Fibroblast of skin of abdomen (primary cell): ENCODE measurements at places on chromosomes 5 and 9.

DNA sequence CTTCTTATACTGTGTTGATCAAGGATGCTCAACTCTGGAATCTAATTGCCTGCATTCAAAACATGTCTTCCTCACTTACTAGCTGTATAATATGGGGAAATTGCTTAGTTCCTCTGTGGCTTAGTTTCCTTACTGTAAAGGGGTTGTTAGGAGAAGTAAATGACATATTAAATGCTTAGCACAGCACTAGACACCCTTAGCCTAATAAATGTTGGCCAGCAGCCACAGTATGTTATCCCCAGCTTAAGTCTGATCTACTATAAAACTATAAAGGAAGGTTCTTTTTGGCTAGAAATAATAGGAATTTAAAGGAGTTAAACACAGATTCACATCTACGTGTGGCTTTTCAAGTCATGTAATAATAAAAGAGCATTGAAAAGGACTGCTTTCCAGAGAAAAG, 232.4 kb downstream of the PCSK1 start:
- DNase-seq, result no peak

DNA sequence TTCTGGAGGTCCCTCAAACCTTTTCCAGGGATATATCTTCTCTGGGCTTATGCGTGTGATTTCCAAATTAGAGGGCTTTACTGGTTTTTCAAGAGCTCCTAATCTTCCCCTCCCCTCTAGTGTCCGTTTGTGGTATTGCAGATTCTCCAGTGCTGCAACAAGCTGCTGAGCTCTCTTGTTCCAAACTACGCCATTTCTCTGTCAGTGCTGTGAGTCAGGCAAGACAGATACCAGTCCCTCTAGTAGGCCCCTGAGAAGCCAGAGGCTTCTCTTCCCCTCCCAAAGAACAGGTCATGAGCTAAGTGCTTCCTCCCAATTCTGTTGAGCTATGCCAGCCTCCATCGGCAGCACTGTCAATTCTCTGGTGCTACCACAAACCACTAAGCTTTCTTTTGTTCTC, 149.5 kb downstream of the FANCC start:
- peak; percentile 88 for DNase-seq

DNA sequence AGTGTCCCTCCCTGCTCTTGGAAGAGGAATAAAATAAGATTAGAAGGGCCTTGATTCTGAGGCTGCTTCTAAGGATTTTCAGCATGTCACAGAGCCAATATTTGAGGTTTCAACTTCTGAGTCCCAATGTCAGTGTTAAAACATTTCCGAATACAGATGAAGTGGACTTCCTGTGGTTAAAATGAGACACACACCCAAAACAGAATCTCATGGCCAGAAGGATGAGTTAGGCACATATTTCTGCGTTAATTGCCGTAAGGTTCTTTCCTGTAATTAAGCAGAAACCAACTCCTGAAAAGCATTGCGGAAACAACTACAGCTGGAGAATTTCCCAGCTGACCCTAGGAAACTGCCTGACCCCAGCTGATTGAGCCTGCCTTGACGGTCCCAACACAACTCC, 10.4 kb upstream of the ZNF354B start:
- no peak for DNase-seq

GRCh38 chr9:131707050-131707449, 32.8 kb downstream of the RAPGEF1 start:
- no peak for DNase-seq

DNA sequence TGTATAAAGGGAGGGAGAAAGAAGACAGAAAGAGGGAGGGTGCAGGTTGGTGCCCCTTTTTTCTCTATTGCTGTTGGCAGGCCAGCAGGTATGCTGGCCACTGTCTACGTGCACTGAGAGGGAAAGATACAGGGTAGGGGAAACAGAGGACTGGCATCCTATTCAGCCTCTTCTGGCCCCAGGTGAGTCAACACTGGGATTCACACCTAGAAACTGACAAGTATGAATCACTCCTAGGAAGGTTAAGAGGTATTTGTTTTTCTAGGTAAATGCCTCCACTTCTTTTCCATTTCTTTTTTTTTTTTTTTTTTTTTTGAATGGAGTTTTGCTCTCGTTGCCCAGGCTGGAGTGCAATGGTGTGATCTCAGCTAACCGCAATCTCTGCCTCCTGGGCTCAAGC, 2.8 kb upstream of the UBAP1 start:
- no peak for DNase-seq

GRCh38 chr5:31581498-31582099, 49.5 kb downstream of the C5orf22 start:
- DNase-seq, result peak; percentile 50

- no peak for DNase-seq
These were observed 235.9 kb downstream of the DMRTA1 start for GRCh38 chr9:22682536-22682935.

- peak; percentile 40 for DNase-seq
These were observed 2.0 kb upstream of the GCNT4 start for GRCh38 chr5:75054134-75054930.

- no peak for DNase-seq
These were observed 611.0 kb upstream of the KLF4 start for GRCh38 chr9:108100571-108100970.

DNA sequence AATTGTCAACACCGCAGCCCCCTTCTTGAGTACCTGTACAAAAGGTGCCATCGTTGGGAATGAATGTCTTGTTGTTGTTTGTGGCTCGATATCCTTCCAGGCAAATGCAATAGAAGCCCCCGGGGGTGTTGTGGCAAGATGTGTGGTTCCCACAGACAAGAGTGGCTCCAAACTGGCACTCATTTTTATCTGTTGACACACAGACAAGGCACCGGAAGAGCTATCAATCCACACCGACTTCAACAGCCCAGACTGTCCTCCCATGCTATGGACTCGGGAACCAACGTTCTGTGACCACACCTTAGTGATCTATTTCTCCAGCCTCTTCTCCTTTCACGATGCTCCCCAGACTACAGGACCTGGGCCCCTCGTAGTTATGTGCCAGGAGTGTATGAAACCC, 25.9 kb downstream of the SUSD1 start:
- DNase-seq, result no peak

GRCh38 chr5:55143624-55144023, 16.3 kb upstream of the GPX8 start:
- no peak for DNase-seq

DNA sequence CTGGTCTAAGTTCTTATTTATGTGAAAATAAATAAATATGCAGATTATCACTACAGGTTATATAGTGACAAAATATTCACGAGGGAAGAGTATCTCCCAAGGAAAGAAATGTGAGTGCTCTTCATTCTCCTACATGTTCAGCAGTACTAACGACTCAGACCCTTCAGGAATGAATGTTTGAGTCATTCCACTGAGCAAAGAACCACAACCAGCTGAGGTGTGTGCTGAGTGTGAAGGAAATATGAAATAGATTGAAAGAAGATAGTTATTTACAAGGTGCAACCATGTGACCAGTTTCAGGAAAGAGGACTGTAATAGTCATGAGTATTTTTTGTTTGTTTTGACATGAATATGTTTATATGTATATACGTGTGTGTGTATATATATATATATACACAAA, 228.7 kb downstream of the TUSC1 start:
- no peak for DNase-seq

- peak; percentile 1 for DNase-seq
These were observed 431.4 kb upstream of the CCNG1 start for GRCh38 chr5:163005949-163006348.

DNA sequence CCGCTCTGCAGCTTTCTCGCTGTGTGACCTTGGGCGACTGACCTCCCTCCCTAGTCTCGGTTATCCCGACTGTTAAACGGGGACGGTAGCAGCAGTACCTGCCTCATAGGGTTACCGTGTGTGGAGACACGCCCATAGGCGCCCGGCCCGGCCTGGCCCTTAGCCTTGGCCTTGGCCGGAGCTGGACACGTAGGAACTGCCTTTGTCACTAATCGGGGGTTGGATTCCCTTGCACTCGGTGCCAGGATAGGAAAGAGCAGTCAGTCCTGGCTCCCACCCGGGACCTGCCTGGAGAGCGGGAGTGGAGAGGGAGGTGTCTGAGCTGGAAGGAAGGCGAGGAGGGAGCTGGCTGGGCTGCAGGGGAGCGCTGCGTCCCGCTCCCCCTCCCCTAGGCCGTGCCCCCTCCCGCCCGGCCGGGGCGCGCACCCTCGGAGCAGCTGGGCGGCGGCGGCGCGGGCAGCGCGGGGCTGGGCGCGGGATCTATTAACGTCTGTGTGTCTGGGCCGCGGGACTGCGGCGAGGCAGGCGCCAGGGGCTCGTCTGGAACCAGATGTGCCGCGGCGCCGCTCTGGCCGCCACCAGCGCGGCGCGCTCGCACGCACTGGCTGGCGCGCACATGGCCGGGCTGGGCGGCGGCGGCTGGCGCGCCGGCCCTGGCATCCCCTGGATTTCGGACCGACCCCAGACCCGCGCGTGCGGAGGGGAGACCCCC, 31.7 kb downstream of the PRRX2 start:
- DNase-seq, result peak; percentile 81

DNA sequence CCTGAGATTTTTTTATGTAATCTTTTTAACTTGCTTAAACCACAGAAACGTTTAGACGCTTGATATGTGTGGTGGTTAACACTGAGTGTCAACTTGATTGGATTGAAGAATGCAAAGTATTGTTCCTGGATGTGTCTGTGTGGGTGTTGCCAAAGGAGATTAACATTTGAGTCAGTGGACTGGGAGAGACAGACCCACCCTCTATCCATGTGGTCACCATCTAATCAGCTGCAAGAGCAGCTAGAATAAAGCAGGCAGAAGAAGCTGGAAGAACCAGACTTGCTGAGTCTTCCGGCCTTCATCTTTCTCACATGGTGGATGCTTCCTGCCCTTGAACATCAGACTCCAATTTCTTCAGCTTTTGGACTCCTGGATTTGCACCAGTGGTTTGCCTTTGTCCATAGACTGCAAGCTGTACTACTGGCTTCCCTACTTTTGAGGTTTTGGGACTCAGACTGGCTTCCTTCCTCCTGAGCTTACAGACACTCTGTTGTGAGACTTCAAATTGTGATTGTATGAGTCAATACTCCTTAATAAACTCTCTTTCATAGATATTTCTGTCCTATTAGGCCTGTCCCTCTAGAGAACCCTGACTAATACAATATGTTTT, 816.0 kb upstream of the CDH9 start:
- peak; percentile 18 for DNase-seq

- no peak for DNase-seq
These were observed 1.1 kb upstream of the IL13 start for GRCh38 chr5:132656774-132657355.

DNA sequence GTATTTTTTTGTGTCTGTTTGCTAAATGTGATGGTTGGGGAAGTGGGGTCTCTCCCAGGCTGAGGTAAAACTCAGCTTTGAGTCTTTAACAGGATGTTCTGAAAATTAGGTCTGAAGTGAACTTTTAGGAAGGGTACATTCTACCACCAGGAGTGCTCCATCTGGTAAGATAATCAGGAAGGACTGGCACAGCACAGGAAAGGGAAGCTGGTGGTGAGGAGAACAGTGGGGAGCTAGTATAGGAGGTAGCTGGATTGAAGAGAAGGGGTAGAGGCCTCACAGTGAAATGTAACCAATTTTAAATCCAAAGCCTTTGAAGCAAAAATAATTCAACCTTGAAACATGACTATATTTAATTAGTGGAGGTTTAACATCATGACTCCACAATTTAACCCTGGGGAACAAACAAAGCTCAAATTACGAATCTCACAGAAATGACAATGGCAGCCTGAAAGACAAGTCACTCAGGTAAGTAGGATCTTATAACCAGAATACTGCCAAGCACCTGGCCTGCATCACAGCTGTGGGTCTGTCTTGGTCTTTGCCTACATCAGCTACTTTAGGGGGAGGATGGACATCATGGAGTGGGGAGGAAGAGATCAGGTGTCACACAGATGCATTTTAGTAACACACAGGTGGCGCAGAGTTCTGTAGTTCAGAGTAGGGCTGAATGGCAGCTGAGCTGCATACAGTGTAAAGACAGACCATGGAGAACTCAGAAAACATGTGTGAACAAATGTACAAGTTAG, 445.3 kb downstream of the DMRT2 start:
- no peak for DNase-seq

DNA sequence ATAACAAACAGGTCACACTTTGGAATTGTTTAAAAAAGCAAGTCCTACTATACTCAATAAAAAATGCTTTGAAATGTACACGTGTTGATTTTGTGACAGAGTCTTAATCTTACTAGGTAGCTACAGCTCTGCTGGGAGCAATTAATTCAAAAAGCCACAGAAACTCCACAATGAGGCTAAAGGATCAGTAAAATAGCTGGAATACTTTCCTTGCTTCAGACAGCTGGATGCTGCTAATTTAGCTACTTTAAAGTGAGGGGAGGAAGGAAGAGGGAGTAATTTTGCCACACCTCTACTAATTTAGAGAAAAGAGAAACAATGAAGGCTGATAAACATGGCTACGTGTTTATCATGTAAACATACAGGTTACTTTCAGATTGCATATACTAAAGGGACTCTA, 927.6 kb upstream of the DMAC1 start:
- peak; percentile 32 for DNase-seq

DNA sequence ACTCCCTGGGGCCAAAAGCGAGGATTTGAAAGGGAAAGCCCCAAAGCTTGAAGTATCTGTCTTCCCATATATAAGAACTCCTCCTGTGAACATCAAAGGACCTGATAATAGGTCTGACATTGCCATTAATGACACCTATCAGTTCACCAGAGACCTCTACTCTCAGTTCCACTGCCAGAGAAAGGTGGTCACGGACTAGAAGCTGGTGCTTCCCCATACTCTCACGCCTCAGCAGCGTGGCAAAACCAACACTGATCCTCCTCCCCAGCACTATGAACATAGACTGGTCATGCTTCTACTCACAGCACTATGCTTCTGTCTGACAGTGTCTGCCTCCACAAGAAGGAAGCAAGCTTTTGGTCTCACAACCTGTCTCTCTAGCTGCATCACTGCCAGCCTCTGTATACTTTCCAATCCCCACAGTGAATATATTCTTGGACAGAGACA, 37.9 kb downstream of the NRG2 start:
- no peak for DNase-seq

DNA sequence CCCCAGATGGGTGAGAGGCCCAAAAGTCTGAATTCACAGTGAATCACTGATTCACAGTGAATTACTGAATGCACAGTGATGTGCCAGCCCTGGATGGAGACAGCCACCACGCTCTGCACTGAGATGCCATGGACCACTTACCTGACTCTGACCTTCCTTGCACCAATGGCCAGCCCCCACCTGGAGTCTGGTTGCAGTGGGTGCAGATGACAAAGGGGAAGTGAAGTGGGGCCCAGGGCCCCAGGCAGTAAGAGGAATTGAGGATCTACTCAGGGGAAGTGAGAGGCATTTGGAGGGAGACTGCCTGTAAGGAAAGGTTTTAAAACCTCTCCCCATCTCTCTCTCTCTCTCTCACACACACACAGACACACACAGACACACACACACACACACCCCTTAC, 412.1 kb downstream of the CYLC2 start:
- DNase-seq, result no peak

DNA sequence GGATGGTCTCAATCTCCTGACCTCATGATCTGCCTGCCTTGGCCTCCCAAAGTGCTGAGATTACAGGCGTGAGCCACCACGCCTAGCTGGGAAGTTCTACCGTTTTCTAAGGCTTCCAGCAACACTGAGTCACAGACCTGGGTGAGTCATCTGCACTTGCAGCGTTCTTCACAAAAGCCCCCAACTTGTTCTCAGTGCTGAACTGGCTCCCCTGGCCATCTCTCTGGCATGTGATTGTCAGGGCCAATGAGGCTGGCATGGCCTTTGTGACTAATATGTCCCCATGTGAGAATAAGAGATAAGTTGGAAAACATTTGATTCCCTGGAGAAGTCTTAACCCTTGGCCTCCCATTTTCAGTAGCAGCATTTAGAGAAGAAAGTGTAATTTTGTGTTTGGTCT, 124.4 kb downstream of the WDR41 start:
- peak; percentile 10 for DNase-seq

GRCh38 chr9:134057751-134058701, 9.8 kb downstream of the BRD3 start:
- DNase-seq, result no peak
